Central memory CD4-positive, alpha-beta T cell (primary cell): ENCODE measurements at places on chromosomes 2 and 18.

DNA sequence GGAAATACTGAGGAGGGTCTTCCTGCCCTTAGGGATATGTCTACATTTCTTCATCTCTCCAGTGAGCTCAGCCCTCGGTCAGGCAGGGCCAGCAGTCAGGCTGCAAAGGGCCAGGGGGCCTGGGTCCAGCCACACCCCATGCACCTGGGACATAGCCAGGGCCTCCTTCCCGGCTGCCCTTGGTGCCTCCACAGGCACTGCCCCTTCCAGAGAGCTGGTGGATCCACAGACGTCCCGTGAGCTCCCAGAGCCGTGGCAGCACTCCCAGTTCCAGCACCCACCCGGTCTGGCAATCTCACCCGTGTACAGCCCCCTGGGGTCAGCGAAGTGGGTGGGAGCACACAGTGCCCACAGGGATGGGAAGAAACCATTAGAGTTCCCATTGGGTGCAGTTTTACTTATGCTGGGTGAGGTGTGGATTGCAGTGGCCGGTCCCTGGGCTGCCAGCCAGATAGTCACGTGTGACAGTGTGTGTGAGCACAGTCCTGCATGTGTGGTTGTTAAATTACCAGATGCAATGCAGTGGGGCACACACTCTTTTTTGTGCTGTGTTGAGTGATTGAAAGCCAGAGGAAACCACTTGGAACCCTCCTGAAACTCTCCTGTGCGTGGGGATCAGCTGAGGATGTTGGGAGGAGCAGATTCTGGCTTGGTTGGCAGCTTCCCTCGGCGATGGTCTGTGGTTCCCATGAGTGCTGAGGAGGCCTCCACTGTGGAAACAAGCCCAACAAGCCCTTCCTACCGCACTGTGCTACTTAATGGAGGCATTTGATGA, 131.0 kb downstream of the SNTG2 start:
- no peak for DNase-seq

GRCh38 chr2:204454672-204455380, 90.4 kb upstream of the PARD3B start:
- DNase-seq: no peak

- DNase-seq: no peak
These were observed 23.3 kb downstream of the LDLRAD4 start for GRCh38 chr18:13241893-13242175.

- peak; percentile 63 for DNase-seq
These were observed 524 bp upstream of the SERTAD2 start for GRCh38 chr2:64654063-64654811.

DNA sequence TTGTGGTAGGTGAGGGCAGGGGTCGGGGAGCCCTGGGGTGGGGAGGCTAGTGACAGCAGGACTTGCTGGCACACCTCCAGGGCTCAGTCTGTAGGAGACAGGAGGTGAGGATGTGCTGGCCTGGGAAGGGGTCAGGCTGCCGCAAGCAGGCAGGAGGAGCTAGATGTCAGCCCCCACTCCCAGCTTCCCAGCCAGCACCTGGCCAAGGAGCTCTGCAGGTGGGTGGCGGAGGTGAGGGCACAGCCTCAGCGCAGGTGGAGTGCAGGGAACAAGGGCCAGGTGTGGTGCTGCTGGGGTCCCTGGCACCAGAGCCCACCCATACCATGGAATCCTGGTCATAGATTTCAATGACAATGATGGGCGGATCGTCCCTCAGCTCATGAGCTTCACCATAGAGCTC, 2.9 kb downstream of the OTOF start:
- DNase-seq: no peak

- no peak for DNase-seq
These were observed 122.9 kb upstream of the ACVR1C start for GRCh38 chr2:157751462-157752058.

DNA sequence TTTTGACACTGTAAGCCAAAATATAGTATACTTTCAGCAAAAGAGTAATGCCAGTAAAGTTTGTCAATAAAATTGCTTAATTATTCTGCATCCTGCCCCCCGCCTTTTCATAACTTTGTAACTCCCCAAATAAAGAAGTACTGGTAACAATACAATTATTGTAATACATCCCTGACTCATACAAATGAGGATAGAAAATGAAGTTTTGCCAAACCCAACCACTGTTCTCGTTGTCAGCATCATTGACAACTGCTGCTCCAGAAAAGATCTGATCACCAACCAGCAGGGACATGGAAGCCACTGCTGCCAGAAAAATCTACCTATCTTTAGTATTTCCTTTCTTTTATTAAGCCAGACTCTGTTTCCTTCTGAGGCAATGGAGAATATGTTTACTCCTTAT, 27.1 kb downstream of the SCN3A start:
- DNase-seq: no peak

DNA sequence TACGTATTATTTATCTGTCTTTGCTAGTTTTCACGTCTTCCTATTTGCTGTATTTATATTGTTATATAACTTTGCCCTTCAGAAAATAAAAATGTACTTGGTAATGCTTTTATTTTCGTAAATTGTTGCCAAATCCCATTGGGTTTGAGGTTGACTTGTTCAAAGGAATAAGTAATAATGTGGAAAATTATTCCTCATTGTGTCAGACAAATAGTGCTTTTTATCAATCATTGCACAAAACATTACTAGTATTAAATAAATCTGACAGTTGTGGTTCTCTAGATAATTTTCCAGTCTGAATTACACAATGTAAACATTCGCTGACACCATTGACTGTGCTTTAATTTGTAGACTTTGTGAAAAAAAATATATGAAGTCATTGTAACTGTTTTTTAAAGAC, 798.3 kb upstream of the TMEFF2 start:
- DNase-seq: no peak

DNA sequence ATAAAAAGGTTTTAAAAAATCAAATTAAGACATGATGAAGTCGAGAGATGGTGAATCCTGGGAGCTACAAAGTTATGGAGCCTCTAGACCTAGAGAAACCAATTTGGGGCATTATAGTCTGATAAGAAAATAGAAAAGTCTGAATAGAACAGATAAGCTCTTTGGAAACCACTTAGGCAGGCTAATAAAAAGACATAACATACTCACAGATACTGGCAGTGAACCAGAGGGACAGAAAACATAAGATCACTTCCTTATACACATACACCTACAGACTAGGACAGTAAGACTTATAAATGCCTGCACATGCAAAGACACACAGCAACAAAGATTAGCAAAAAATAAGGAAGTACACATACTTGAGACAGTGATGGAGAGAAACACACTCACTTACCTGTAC, 20.0 kb downstream of the SMC6 start:
- DNase-seq: no peak

- no peak for DNase-seq
These were observed 108.8 kb upstream of the ITGB6 start for GRCh38 chr2:160308915-160309314.
